ENCODE measurements at places on chromosomes 11 and 22. TPM values are rescaled to one million over a fixed set of nuclear protein-coding genes. Genes with fewer than 3 reads are reported as not detected.

- no peak for DNase-seq
Observed at GRCh38 chr11:47052165-47052564, 115.6 kb downstream of the CSTPP1 start.

TSGA10IP gene
- 0.25 TPM for polyA plus RNA-seq

DNA sequence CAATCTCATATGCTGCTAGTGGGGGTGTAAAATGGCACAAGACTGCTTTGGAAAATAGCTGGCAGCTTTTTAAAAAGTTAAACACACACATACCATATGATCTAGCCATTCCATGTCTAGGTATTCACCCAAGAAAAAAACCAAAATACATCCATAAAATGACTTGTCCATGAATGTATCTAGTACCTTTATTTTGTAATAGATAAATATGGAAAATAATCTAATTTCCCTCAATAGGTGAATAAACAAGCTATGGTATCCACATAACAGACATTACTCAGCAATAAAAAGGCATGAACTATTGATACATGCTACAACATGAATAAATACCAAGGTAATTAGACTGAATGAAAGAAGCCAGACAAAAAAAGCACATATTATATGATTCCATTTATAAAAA, 22.9 kb downstream of the RNF141 start:
- no peak for DNase-seq

GRCh38 chr11:28833169-28833568, 725.0 kb downstream of the METTL15 start:
- DNase-seq, result no peak

DNA sequence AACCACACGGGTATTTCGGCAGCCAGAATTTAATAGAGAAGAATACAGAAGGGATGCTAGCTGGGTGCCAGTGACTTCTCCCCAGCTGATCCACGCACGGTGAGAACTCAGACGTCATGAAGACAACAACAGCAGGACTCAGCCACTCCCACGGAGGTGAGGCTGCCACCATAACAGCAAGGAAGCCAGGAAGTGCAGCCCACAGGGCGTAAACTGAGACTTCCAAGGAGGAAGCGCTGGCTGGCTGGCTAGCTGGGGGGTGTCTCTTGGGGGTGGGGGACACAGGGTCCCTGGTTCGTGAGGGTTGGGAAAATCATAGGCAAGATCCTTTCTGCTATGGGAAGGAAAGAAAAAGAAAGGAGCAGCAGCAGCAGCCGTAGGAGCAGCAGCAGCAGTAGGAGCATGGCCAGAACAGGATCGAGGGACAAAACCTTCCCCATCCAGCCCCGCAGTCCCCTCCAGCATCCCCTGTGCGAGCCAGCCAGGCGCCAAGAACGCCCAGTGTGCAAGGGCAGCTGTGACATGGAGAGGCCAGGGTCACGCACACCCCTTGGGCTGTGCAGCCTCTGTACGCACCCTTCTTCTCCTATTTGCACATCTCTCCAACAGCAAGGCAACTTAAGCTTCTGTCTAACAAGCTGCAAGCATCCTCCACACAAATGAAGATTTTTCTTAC, 49.6 kb upstream of the SHANK2 start:
- no peak for DNase-seq

TRIM49D2 gene
- not detected for polyA plus RNA-seq

DNA sequence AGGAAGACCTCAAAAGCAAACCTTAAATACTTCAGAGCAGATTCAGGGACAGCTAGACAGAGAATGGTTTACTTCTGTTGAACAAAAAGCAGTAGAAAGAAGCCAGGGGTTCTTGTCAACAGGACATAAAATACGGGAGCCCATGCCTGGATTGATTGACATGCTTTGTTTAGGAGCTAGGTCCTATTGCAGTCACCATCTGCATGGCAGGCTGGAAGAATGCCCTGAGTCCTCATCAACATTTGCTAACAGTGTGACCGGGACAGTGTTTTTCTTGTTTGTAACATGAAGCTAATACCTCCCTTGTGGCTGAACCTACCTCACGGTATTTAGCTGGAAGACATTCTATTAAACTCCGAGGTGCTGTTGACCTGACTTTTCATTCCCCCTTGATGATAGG, 225.4 kb downstream of the NTM start:
- DNase-seq, result no peak

DNA sequence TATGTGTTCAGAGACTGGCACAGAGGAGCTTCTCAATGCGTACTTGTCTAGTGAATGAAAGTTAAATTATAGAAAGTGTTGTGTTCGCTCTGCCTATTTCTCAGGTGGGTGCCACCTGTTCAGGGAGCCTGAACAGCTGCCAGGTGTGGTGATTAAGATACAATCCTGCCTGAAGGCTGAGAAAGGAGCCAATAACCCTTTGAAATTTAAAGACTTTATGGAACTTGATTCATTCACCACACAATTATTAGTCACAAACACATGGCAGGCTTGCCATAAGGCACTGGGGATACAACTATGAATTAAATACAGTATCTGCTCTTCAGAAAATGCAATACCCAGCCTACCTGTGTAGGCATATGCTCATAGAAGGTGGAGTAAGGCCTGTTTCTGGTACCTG, 92.9 kb upstream of the AMOTL1 start:
- DNase-seq, result no peak

DNA sequence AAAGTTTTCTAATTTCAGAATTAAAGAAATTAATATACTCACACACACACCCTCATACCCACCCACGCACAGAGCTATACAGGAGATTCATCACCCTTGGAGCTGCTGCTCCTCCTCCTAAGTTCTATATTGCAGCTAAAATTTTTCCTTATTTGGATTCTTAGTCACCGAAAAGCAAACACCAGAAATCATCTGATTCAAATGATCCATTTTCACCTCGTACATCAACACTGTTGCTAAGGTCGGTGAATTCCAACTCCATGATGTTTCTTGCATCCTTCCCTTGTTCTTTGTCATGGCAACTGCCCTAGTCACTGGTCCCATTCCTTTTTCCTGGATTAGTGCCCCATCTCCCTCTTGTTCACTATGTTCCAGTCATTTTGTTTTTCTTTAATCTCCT, 286.2 kb downstream of the GRM5 start:
- DNase-seq, result no peak

GRCh38 chr11:13355191-13355590, 77.6 kb downstream of the BMAL1 start:
- DNase-seq, result no peak

GRCh38 chr11:45181193-45181888, 34.9 kb downstream of the PRDM11 start:
- DNase-seq, result no peak

PDXP gene
- 15.2 TPM for polyA plus RNA-seq

- no peak for DNase-seq
Observed at GRCh38 chr22:38955926-38956325, 1.5 kb upstream of the APOBEC3A start.

- no peak for DNase-seq
Observed at GRCh38 chr22:37896181-37896592, 9.9 kb upstream of the MICALL1 start.

DNA sequence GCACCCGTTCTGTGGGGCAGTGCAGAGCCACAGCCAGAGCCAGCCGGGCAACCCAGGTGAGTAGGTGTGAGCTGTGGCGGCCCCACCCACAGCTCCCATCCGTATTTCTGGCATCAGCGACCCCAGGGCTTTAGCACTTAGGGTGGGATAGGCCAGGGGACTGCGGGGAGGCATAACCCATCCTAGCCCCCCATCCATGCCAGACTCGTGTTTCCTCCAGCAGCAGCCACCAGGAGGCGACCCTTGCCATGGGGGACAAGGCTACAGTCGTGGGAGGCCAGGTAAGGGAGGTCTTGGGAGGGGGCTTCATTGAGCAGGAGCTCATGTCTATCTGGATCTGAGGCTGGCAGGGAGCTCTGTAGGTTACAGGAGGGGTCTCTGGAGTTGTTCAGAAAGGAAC, 873 bp downstream of the OTOG start:
- no peak for DNase-seq

DNA sequence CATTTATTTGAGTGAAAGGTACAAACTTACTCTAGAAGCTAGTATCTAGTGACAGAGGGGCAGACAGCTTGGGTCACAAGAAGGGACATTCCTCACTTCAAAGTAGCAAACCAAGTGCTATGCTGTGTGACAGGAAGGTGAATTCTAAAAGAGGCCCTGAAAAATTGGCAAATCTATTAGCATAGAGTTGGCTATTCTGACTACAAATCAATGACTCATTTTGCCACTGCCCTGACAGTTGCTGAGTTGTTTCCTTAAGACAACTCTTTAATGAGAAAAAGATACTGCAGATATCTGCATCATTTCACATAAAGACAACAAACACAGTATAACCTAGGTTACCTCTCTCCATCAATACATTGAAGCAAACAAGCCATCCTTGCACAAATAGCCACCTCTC, 524.0 kb upstream of the LRRC4C start:
- no peak for DNase-seq

GRCh38 chr11:1793081-1793480, 29.4 kb upstream of the CTSD start:
- no peak for DNase-seq

GRCh38 chr22:38921806-38922205, 35.6 kb upstream of the APOBEC3A start:
- no peak for DNase-seq

MMP13 gene
- not detected for polyA plus RNA-seq

DNA sequence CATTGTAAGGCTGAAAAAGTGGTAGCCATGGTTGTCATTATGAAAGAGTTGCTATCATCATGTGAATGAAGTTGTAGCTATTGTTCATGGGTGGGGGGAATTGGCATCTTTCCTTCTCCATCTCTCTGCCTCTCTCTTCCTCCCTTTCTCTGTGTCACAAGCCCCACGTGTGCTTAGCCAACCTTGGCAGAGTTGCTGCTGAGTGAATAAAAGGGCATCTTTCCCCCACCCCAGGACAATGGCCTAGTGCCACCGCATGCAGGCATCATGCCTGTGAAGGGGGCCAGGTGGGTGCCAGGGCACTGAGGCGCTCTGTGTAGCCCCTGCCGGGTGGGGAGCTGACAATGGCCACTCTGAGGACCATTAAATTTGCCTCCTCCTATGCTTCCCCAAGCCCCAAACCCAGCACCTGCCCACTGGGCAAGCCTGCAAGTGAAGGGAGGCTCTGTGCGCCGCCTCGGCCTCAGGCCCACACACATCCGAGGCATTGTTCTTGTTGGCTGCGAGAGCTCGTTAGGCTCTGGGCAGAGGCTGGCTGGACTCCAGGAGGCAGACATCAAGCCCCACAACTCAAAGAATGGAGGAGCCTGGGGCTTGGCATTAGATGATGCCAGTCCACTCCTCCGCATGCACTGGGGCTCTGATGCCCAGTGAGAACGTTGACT, 103.9 kb downstream of the SEZ6L start:
- no peak for DNase-seq

DNA sequence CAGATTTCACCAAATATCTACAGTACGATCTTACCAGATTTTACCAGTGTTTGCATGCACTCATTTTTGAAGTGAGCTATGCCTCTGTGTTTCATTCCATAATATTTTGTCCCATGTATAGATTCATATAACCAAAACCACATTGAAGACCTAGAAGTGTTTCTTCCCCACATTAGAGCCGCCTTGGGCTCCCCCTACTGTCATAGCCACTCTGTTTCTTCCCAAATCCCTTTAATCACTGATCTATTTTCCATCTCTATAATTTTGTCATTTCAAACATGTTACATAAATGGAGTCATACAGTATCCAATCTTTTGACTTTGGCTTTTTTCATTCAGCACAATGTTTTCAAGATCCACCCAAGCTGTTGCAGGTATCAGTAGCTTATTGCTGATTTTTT, 12.7 kb downstream of the MRGPRX3 start:
- no peak for DNase-seq

PYGM gene
- 168 TPM for polyA plus RNA-seq
